NCI-H748 treated with DMSO at 0.1 percent for 48 hours (cell line): ENCODE measurements at places on chromosomes 7 and 10.

GRCh38 chr10:59536167-59537014, 173.3 kb downstream of the SLC16A9 start:
- DNase-seq: peak; percentile 2

GRCh38 chr10:5502061-5502521, 2.7 kb upstream of the CALML5 start:
- no peak for DNase-seq

DNA sequence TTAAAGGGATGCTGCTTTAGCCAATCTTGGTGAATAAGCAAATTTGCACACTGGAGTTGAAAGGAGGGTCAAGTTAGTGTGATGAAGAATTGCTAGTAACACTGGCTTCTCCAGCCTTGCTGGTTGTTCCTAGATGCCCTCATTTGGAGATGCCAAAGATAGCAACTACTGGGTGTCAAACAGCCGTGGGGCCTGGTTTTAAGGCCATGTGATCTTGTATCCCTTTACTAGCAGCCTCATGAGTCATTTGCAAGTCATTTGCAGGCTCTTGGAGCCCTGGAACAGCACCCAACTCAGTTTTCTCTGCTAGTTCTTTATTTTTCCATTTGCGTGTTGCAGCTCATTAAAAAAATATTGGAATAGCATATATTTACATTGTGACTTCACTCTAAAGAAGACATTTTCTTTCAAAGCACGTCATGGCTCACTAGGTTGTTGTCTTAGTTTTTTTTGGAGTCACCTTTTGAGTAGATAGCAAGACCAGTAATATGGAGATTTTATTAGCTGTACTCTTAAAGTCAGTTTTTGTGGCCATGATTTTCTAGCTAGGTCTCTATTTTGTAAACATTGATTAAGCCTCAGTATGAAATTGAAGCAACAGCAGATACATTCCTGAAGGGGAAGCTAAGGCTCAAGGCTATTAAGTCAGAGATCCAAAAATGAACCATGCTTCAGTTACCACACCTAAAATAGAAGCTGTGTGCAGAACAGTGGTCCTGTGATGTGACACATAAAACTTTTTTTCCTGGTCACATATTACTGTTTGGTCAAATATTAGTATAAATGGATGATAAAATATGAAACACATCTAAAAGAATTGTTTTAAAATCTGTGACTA, 1.3 kb downstream of the LSMEM1 start:
- DNase-seq: no peak

- DNase-seq: no peak
Measured at GRCh38 chr7:20474249-20474648, 141.2 kb upstream of the ABCB5 start.

DNA sequence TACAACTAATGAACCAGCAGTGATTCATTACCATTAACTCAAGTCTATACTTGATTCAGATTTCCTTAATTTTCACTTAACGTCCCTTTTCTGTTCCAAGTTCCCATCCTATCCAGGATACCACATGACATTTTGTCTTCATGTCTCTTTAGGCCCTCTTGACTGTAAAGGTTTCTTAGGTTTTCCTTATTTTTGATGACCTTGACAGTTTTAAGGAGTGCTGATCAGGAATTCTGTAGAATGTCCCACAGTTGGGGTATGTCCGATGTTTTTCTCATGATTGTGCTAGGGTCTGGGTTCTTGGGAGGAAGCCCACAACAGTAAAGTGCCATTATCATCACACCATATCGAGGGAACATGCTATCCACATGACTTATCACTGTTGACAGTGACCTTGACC, 162.7 kb downstream of the PTPN20 start:
- DNase-seq: no peak
